ENCODE measurements at places on chromosomes 11 and 22.

GRCh38 chr11:2426826-2427521 lies 17.3 kb downstream of the TRPM5 start:
- no peak for DNase-seq

GRCh38 chr11:57584341-57584740 lies 13.1 kb upstream of the SERPING1 start:
- no peak for DNase-seq

- no peak for DNase-seq
Measured at GRCh38 chr22:33224841-33225240, 166.7 kb upstream of the SYN3 start.

DNA sequence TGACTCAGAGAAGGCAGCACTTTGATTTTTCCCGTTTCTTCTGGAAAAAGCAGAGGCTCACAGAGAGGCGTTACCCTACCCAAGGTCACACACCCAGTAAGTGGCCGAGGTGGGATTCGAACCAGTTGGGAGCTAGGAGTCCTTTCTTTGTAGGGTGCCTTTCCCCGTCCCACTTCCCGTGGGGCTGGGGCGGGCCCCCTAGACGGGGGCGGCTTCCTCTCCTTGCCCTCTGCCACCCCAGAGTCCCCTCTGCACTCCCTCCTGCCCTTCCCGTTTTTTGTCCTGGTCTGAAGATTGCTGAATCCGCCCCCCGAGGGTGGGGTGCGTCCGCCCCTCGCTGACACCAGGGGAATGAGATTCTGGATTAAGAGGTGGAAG lies 747 bp downstream of the TPCN2 start:
- DNase-seq, result no peak

GRCh38 chr11:9302448-9302847 lies 11.9 kb downstream of the TMEM41B start:
- DNase-seq, result no peak
